Thoracic aorta endothelial cell (primary cell): ENCODE measurements at places on chromosomes 4 and X. TPM values are rescaled to one million over a fixed set of nuclear protein-coding genes. Genes with fewer than 3 reads are reported as not detected.

Gene PABPC1L2B
- not detected in 2 replicates for total RNA-seq

Gene TRMT44
- total RNA-seq = 18.1 and 20.5 TPM in 2 replicates

Gene SLC25A31
- total RNA-seq = not detected in 2 replicates

Gene TMSB15C
- 6.4 and 7.3 TPM in 2 replicates for total RNA-seq

Gene ADH1A
- total RNA-seq = not detected in 2 replicates

Gene GPR119
- total RNA-seq = not detected in 2 replicates

Gene SRPX
- total RNA-seq = 317 and 330 TPM in 2 replicates

Gene CPZ
- total RNA-seq = not detected in 2 replicates

Gene DHRSX
- total RNA-seq = 22.2 and 26.4 TPM in 2 replicates

Gene UGT2B15
- not detected in 2 replicates for total RNA-seq

Gene FGF13
- 0.27 TPM in 1 of 2 replicates, not detected in the other for total RNA-seq

Gene MAGEA6
- total RNA-seq = not detected in 2 replicates

Gene NWD2
- not detected in 2 replicates for total RNA-seq

Gene IL1RAPL1
- 0.27 and 0.29 TPM in 2 replicates for total RNA-seq

Gene RLIM
- total RNA-seq = 86.0 and 87.5 TPM in 2 replicates
